Stimulated activated CD8-positive, alpha-beta memory T cell treated with anti-CD3 and anti-CD28 coated beads, Interleukin-12 subunit alpha, Interleukin-12 subunit beta, amount 100 ng/mL, for 1 hour (primary cell): ENCODE measurements at places on chromosomes 7 and 10.

DNA sequence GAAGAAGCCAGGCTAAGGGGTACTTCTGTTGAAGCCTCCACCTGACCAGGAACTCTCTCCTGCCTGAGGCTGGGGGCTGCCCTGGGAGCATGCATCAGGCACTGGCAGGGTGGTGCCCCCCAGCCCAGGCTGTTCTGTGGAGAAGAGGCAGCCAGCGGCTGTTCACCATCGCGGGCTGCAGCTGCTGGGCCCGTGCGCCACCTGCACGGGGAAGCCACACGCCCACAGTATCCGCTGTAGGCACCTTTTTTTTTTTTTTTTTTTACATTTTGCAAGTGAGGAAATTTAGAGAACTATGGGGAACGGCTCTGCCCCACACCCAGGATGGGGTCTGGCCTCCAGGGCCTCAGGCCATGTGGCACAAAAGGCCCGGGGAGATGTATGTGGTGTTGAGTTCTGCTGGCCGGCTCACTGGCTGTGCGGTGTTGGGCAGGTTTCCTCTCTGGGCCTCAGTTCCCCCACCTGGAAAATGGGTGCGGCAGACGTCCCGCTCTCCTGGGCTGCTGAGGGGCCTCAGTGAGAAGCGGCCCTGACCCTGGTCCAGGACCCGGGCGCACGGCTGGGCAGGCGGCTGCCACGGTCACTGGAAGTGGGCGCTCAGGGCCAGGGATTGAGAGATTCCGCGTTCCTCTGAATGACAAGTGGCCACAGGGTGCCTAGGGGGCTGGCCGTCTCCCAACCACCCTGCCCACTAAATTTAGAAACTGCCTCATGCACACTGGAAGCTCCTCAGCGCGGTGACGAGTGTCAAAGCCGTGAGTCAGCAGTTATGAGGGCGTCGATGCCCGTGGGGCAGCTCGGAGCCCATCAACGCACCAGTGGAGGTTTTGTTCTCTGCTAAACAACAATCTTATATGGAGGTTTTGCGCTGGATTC lies 8.8 kb upstream of the INTS1 start:
- no peak for DNase-seq

DNA sequence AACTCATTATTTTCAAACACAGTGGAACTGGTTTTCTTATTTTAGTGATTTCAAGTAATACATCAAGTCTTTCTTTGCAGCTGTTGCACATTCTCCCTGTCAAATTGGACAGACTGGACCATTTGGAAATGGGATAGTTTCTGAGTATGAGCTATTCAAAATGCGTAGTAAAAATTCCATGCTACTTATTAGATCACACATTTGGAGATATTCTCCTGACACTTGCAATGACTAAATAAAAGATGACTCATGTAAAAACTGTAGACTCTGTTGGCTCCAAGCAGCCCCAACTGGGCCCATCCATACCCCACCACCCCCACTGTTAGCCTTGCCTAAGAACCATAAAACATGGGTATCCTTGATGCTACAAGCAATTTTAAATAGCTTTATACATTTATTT lies 25.9 kb upstream of the BICC1 start:
- DNase-seq = no peak

DNA sequence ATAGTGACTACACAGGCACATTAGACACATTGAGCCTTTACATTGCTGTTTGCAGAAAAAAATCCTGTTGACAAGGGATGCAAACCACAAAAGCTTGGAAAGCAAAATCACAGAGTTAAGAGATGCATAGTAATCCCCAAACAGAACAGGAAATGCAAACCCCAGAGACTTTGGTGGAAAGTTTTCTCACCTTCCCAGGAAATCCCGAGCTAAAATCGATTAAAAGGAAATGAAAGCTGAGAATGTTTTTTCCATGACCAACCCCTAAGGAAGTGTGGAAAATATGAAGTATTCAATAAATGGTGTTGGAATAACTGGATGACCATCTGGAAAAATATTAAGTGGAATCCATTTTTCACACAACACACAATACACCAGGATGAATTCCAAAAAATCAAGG lies 598.7 kb downstream of the GRID1 start:
- DNase-seq = no peak

GRCh38 chr10:47276071-47276470 lies 23.9 kb upstream of the GDF10 start:
- no peak for DNase-seq

GRCh38 chr10:113820507-113820906 lies 33.4 kb downstream of the DCLRE1A start:
- DNase-seq = no peak
